Tibial nerve (tissue), 4 donors: ENCODE measurements at places on chromosomes 3 and 15. TPM values are rescaled to one million over a fixed set of nuclear protein-coding genes. Genes with fewer than 3 reads are reported as not detected.

Gene UTS2B
- 0.90 TPM for total RNA-seq

Gene SLC9C1
- not detected for total RNA-seq

Gene LIPC
- 17.2 TPM for total RNA-seq

Gene SYNPR
- not detected for total RNA-seq

Gene DAZL
- not detected for total RNA-seq

Gene FANCD2OS
- total RNA-seq: not detected

Gene PLA2G4D
- not detected for total RNA-seq

Gene CCDC12
- total RNA-seq: 59.4 TPM

Gene ALAS1
- 26.1 TPM for total RNA-seq

Gene PLCB2
- total RNA-seq: 17.0 TPM

Gene SETD2
- total RNA-seq: 55.5 TPM

Gene MYL3
- 9.6 TPM for total RNA-seq

Gene CLSTN2
- total RNA-seq: 19.8 TPM

Gene LYZL4
- total RNA-seq: not detected

Gene C3orf85
- not detected for total RNA-seq

DNA sequence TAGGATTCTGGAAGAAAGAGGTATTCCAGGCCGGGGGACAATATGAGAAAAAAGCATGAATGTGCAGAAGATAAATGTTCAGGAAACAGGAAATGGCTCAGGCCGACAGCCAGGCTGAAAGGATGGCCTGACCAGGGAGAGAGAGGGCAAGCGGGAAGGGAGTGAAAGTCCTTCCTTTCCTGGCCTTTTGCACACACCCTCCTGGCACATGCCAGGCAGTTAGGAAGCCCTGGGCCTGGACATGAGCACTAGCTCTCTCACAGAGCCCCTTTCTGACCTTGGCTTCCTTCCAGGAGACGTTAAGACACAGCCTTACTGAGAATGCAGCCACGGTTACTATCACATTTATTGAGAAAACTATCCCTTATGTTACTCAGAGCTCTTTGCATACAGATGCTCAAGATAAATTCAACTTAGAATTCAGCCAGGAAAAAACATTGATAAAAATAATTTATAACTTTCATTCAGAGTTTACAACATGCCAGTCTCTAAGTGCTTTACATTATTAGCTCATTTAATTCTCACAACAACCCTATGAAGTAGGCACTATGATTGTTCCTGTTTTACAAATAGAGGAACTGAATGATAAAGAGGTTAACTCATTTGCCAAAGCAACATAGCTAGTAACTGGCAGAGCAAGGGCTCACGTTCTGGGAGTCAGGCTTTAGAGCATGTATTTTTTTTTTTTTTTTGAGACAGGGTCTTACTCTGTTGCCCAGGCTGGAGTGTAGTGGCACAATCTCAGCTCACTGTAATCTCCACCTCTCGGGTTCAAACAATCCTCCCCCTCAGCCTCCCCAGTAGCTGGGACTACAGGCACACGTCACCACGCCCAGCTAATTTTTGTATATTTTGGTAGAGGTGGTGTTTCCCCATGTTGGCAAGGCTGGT, 39.4 kb upstream of the SMAD3 start:
- DNase-seq: peak; percentile 35

- DNase-seq: no peak
These were observed 1.1 kb upstream of the TLNRD1 start for GRCh38 chr15:80999623-81000036.

GRCh38 chr15:75091814-75092213, 68.4 kb downstream of the PPCDC start:
- no peak for DNase-seq

DNA sequence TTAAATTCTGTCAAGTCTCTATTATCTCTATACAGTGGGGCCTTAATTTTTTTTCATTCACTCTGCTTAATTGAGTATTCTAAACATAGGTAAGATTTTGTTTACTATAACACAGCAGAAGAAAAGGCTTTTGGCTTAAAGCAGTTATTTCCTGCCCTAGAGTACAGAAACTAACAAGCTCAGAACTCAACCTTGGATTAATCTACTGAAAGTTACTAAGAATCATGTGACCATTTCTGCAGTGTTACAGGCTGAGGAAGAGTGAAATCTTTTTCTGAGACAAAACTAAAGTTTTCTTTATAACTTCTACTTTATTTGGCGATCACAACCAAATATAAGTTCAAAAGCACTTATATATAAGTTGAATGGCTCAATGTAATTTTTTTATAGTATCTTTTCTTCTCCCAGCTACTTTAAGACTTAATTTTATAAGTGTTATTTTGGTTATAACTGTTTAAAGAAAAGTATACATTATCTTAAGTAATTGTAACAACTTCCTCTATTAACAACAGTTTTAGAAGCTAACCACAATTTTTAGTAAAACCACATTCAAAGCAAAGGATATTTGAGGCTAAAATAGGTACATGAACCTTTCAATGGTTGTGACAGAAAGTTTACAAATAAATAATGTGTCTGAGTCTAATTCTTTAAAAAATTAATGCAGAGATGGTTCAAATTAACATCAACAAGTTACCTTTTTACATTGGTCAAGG, 240.6 kb upstream of the NAALADL2 start:
- no peak for DNase-seq

- no peak for DNase-seq
These were observed 218.4 kb upstream of the TLE3 start for GRCh38 chr15:70316059-70316600.

DNA sequence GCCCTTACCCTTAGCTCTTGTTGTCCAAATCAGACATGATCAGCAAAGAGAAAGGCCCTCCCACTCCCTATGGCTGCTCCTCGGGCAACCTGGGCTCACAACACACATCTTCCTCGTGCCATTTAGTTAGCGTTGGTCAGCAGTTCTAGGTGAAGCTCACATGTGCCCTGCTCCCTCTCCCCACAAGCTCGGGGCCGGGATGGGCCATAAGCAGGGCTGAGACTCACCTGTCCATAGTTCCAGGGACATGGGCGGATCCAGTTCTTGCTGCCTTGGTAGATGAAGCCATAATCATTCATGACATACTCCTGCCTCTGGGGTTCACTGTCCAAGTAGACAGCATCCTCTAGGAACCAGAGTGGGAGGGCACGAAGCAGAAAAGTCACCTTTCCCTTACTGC, 10.4 kb downstream of the TGM5 start:
- no peak for DNase-seq

GRCh38 chr3:112132975-112133448, at the start of gene GCSAM:
TSS of gene GCSAM (minus strand) at chr3:112133248. CDS start at chr3:112133120, 128 bp downstream.
- DNase-seq: peak; percentile 40

- no peak for DNase-seq
These were observed 1090.0 kb downstream of the OTOL1 start for GRCh38 chr3:162586591-162586990.

DNA sequence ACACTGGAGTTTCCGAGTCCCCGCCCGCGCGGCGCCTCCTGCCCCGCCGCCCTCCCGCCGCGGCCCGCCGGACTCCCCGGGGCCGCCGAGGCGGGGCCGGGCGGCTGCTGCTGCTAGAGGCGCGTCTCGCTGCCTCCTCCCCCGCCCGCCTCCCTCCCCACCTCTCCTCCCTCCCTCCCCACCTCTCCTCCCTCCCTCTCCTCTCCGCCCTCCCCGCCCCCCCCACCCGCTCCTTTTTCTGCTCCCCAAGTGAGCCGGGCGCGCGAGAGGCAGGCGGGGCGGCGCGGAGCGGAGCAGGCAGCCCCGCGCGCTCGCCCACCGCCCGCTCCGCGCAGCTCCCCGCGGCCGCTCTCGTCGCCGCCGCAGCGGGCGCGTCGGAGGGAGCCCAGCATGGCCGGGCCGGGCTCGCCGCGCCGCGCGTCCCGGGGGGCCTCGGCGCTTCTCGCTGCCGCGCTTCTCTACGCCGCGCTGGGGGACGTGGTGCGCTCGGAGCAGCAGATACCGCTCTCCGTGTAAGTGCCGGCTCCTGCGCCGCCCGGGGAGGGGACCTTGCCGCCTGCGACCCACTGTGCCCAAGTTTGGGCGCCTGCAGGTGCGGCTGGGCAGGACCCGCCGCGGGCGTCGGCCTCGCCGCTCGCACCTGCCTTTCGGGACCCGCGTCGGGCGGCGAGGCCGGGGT, at the start of gene CACNA2D3:
CACNA2D3 (plus strand) TSS at position 229 of the 679 bp plus-strand sequence.
- DNase-seq: no peak

DNA sequence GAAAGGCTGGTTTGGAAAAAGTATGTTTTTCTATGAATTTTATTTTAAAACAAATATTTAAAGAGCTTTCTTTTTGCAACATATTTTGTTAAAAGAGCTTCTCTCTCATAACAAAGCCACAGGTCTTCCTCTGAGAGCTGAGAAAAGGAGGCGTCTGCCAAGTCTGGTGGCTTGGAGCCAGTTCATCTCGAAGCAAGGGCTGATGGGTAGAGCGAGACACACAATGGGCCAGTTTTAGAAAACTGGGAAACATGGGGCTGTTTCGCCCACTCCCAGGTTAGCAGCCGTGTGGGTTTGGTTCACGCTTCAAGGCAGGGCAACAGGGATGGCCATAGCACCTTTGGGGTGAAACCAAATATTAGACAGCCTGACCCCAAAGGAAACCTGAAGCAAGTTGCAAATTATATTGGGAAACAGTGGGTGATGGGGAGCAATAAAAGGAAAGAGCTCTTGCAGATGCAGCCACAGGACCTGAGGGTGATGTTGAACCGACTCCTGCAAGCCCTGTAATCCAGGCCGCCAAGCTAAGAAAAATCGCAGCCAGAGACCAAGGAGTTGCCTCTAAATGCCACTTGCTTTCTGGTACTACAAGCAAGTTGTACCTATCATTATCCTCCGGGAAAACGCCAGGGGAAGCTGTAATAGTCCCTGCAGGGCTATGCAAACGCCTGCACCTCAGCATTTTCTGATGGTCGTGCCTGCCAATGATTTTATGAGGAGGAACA, 88.4 kb upstream of the GALNT15 start:
- peak; percentile 67 for DNase-seq

GRCh38 chr3:136819731-136820679, 1.1 kb downstream of the SLC35G2 start:
- DNase-seq: peak; percentile 23

- DNase-seq: no peak
These were observed 32.2 kb upstream of the FAM174B start for GRCh38 chr15:92687746-92688145.

DNA sequence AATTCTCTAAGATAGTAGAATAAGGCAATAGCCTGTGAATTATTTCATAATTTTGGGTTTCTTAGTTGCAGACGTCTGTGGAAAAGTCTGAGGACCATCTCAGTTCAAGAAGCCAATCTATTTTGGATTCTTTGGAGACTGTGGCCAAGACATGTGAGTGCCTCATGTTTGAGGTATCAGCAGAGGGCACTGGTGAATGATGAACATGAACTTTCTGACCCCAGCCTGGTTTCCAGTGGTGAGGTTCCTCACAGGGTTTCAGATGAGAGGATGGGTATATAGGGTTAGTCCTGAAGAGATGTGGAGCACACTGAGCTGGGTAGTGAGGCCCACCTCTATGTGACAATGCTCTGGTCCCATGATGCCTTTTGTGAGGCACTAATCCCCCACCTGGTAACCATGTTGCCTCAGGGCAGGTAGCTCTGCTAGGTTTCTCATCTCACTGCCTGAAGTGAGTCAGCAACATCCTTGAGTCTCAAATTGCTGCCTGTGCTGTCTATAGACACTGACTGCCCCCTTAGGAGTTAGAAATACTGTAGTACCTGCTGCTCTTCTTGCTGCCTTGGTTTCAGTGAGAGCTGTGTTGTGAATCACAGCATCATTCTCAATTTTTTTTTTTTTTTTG, 32.3 kb downstream of the C3orf62 start:
- DNase-seq: no peak

DNA sequence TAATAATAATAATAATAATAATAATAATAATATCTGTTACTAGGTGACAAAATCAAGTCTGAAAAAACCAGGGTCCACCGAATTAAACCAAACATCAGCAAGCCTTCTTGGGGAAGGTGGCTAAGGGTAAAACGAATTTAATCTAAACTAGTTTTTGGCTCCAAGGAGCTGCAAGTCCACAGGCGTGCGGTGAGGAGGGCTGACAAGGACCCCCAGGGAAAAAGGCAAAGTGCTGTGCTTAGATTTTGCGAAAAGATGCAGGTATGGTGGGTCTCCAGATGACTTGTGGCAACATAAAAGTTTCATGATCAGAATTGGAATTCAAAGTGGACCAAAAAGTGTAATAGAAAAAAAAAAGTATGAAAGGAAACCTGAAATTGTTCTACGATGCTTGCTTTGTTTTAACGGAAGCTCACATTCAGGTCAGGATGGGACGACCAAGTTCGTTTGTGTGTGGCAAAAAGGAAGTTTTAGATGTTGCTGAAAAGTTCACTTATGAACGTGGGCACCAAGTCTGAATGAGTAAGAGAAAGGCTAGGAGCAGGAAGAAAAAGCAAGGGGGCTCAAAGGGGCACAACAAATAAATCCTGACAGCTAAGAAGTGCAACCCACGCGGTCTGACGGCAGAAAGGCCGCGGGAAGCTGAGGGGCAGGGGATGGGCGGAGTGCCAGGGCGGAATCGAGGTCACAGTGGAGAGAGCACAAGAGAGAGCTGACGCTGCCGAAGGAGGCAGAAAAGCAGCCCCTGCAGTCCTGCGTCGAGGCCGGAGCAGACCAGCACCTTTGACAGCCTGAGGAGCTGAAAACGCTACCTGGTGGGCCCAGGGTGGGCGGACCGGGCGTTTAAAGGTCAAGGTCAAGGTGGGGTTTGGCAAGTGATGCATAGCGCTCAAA, 1.1 kb downstream of the WDR82 start:
- peak; percentile 60 for DNase-seq

GRCh38 chr15:27645672-27646071, 453.4 kb downstream of the OCA2 start:
- DNase-seq: no peak

GRCh38 chr3:167829071-167829470, 93.5 kb downstream of the SERPINI1 start:
- DNase-seq: no peak

GRCh38 chr3:174242311-174243041, 616.7 kb upstream of the NAALADL2 start:
- DNase-seq: no peak

DNA sequence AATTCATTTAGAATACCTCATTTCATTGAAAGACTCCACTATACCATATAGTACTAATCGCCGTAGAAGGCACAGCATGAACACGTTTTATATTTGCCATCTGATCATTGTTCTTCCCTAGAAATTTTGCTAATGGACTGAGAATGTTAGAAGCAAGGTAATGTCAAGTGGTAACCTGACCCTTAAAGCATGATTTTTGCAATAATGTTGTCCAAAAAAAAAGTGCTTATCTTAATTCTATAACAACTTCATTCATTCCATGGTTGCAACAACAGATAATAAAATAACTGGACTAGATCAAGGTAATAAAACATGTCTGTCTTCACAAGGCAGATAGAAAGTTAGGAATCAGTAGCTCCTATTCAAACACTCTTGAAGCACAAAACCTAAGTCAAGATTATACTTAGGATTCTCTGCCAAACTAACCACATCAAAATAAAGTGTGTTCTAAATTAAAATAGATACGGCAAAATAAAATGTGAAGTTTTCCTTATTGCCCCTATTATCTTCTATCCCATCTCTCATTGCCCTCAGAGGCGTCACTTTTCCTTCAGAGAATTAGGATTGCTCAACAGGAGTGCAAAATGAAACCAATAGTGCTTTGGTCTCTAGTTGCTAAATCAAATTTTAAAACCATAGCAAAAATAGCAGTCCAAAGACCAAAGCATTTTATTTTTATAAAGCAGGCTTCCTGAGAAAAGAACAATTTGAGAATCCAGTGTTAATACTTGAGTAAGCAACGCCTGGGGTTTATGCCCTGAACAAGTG, 317.4 kb upstream of the UBE2E2 start:
- no peak for DNase-seq

- no peak for DNase-seq
These were observed 150.9 kb downstream of the CNTN3 start for GRCh38 chr3:74463515-74463914.
